ENCODE measurements at places on chromosomes 16 and 17. TPM values are rescaled to one million over a fixed set of nuclear protein-coding genes. Genes with fewer than 3 reads are reported as not detected.

- no peak for DNase-seq
These were observed 96.6 kb downstream of the TBC1D16 start for GRCh38 chr17:79939094-79939435.

DNA sequence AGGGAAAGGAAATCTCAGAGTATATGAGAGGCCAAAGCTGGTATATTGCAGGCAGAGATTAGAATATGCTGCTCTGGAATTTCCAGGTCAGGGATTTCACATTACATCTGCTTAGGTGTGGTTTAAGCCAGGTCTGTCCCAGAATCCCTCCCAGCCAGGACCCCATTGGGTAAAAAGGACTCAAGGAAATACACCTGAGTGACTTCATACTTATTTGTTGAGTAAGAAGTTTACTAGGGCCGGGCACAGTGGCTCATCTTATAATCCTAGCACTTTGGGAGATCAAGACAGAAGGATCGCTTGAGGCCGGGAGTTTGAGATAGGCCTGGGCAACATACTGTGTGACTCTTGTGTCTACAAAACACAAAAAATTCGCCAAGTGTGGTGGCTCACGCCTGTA is 7.2 kb downstream of the PIPOX start:
- no peak for DNase-seq

GRCh38 chr17:49055181-49055927 is 58.2 kb downstream of the IGF2BP1 start:
- peak; percentile 10 for DNase-seq

DNA sequence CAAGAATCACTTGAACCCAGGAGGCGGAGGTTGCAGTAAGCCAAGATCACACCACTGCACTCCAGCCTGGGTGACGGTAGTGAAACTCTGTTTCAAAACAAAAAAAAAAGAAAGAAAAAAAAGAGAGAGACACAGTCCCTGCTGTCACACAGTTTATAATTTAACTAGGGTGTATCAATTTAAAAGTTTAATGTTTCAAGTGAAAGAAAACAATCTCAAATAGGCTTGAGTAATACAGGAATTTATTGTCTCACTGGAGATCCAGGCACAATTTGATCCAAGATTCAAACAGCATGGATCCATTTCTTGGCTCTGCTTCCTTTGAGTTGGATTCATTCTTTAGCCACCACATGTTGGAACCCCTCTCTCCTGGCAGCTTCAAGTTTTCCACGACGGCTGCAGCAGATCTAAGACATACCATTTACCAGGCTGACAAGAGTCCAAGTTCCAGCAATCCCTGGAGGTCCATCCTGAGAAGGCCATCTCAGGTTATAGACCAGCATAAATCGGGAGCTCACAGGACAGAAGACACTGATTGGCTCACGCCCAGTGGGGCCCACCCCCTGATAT is 97.5 kb downstream of the YPEL2 start:
- DNase-seq = no peak

- no peak for DNase-seq
These were observed 73.2 kb upstream of the RPL38 start for GRCh38 chr17:74130276-74130675.

DNA sequence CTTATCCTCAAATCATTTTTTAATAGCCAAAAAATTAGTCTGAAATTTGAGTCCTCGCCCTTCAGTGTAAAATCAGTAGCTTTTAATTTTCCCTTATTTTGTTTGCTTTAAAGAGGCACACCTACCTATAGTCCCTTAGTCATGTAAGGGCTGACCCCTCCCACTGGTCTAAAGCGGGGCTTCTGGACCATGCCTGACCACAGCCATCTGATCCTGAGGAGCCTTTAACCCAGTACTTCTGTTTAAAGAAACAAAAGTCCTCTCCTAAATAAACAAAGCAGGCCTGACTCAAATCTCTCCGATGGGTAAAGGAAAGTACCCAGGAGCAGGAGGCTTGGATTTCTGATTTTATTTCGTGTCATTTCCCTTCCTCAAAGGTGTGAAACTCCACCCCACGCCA is 92.0 kb upstream of the CCL2 start:
- peak; percentile 14 for DNase-seq

GRCh38 chr17:78960928-78961327 is 18.8 kb downstream of the LGALS3BP start:
- no peak for DNase-seq

DNA sequence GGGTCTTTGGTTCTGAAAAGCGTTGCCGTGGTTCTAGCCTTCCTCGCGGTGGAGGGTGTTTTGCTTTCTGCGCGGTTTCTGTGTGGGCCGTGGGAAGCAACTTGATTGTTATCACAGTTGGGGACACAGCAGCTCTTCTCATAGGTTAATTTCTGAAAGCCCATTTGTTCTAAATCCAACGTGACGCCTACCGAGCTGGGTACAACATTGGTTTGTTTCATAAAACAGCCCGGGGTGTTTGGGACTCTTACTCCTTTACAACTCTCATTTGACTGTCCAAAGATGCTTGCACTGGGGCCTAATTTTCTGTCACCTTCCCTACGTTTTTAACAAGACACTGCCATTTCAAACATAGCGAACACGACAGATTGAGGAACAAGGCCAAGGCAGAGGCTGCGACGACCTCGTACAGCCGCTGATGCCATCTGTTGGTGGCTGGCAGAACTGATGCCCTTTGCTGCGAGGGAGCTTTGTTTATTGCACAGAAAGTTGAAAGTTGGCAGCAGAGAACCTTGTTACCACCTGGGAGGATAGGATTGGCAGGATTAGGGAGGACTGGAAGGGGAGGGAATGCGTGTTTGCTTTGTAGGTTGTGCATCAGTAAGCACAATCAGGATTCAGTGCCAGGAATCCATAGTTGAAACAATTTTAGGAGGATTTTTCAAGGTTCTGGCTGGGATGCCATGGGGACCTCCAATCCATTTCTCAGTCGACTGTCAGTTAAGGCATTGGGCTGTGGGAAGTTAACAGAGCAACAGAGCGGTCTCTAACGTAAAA is 98.3 kb downstream of the PITPNC1 start:
- peak; percentile 72 for DNase-seq

GRCh38 chr16:21156767-21157467 is 1.6 kb upstream of the LDAF1 start:
- DNase-seq = peak; percentile 70

- peak; percentile 21 for DNase-seq
These were observed 286.7 kb downstream of the IRX3 start for GRCh38 chr16:53999841-54000240.

- no peak for DNase-seq
These were observed 1.6 kb downstream of the MLLT6 start for GRCh38 chr17:38706505-38707216.

- no peak for DNase-seq
These were observed 14.8 kb downstream of the ERN1 start for GRCh38 chr17:64115043-64115698.

TMC8 gene
- not detected for total RNA-seq

FAHD1 gene
- 64.0 TPM for total RNA-seq

PRR15L gene
- total RNA-seq = not detected

ASB16 gene
- not detected for total RNA-seq

DPEP1 gene
- not detected for total RNA-seq

TLCD2 gene
- total RNA-seq = 0.32 TPM
